ENCODE measurements at places on chromosomes 5 and 9.

GRCh38 chr5:124748687-124749594 is 2.5 kb upstream of the ZNF608 start:
- peak; percentile 66 for DNase-seq

DNA sequence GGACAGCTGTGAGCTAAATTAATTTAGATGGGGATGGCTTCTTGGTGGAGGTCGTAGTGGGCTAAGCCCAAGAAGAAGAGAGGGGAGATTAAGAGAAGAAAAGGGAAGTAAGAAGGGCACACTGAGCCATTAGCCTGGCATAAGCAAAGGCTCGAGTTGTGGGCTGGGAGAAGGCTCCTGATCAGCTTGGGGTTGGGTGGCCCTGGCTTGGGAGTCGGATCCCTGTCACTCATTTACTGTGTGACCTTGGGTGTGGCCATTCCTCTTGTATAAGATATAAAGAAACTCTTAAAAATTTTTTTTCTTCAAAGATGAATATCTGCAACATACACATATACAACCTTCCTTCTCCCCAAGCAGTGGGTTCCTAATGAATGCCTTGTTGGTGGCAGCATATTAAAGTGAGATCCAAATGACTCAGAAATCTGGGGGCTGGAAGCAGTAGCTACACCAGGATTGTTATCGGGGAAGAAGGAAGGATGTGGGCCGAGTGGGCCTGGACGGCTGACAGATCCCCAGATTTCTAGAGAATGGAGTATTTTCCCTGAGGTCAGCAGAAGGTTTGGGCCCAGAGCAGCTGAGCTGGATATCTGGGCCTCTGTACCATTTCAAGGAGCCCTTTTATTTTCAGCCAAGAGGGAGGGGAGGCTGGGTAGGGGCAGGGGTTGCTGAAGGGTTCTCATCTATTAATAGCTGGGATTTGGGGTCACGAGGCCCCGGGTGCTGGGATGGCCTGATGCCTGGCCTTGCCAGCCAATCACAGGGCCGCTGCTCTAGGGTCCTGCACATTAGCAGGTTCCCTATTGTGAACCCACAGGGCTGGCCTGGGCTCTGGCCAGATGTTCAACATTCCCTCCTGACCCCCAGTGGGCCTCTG is 52.1 kb downstream of the PPARGC1B start:
- DNase-seq = no peak

GRCh38 chr9:73280113-73280512 is 128.4 kb downstream of the ANXA1 start:
- DNase-seq = no peak

DNA sequence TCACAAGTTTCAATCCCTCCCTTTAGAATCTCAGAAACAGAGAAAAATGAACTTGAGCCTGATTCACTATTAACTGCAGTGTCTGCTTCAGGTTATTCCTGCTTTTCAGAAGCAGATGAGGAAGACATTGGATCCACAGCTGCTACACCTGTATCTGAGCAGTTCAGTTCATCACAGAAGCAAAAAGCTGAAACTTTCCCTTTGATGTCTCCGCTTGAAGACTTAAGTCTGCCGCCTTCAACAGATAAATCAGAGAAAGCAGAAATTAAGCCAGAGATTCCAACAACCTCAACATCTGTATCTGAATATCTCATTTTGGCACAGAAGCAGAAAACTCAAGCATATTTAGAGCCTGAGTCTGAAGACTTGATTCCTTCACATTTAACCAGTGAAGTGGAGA is 42.1 kb downstream of the CMYA5 start:
- DNase-seq = no peak

DNA sequence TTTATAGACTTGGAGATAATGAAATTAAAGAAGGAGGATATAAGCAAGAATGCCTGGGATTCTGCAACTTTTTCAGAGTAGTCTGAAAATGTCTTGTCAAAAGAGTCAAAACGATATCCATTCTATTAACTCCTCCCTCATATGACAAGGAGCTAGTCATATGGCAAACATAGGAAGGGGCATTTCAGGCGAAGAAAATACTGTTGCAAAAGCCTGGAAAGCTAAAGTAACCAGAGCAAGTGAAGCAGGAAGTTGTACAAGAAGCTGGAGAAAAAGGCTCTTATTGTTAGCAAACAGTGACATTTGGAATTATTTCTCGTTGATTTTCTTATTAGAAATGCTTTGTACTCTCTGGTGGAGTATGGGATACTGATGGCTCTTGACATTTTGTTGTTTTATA is 94.0 kb upstream of the PTPRD start:
- DNase-seq = no peak

Measured in nephron progenitor cell (in vitro differentiated cells).